ENCODE measurements at places on chromosomes 13 and 19. TPM values are rescaled to one million over a fixed set of nuclear protein-coding genes. Genes with fewer than 3 reads are reported as not detected.

GRCh38 chr19:15268192-15268927, 36.1 kb upstream of the EPHX3 start:
- DNase-seq = no peak

DNA sequence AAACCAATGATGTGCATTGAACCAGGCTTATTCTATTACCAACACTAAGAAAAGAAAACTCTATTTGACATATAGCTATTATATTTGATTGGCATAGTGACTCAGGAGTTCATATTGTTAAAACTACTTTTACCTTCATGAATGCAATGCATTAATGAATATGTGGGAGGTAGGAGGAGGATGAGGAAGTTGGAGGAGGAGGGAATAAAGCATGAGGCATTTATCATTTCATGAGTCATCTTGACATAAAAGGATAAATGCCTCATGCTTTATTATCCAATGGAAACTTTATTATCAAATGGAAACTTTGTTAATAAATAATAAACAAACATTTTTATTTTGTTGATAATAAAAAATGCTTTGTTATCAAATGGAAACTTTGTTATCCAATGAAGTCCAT, 116.5 kb downstream of the SPRY2 start:
- DNase-seq = no peak

- DNase-seq = no peak
These were observed 9.4 kb downstream of the C3 start for GRCh38 chr19:6711078-6711361.

Gene DLEU7
- not detected for total RNA-seq
